ENCODE measurements at places on chromosomes 6 and 20.

- no peak for DNase-seq
These were observed 83.9 kb downstream of the GRIK2 start for GRCh38 chr6:101477436-101477835.

DNA sequence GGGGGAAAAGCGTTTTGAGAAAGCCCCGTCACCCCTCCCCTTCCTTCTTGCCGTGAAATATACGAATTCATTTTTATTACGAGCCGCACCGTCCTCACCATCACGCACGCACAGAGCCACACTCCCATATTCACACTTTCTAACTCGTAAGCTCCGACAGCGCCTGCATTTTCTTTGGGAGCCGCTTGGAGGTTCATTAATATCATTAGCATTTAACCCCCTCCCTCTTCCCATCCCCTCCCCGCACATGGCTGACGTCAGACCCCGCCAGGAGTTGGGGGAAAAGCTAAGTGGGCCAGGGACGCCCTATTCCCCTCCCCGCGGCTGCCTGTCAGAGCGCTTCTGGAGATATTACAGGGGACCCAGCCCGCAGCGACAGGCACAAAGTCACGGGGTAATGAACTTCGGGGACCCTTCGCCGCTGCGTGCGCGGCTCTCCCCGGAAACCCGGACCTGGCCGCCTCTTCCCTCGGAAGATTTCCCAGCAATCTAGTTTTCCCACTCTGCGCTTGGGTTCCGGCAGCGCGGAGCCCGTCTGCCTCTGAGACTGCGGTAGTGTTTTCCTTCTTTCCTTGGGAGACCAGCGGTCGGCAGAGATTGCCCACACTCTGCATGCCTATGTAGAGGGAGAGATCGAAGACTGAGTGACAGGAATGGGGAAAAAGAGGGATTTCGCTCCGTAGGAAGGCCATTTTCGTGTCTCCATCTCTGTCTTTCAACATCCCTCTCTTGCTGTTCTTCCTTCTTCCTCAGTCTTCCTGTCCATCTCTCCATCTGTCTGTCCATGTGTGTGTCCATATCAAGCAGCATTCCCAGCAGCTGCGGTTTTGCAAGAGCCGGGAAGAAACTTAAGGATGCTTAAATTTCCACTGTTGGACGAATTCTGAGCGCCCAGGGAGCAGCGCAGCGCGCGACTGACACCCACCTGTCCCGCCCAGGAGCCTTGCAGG lies at the start of gene NR2E1:
NR2E1 (plus strand) TSS at position 309 of the 950 bp plus-strand sequence. CDS start 744 bp downstream, outside the sequence.
- DNase-seq, result no peak

DNA sequence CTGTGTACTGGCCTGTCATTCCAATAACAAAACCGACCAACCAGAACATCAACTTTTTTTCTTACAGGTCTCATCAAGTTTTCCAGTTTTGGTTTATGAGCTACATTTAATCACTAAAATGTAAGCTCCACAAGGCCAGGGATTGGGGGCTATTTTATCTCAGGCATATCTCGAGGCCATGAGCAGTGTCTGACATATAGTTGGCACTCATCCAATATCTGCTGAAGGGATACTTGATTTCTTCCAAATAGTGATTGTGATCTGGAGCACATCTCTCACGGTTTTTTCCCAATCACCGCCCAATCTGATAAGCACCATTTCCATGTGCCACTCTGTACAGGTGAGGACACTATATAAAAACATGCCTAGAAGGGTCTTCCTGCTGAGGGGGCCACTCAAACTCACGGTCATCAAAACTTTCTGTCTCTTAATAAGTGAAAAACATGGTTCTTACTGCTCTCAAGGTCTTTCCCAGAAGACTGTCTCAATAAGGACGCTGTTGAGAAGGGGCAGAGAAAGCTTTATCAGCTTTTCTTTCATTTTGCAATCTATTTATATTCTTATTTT lies 65.5 kb downstream of the MAN1A1 start:
- DNase-seq, result no peak

DNA sequence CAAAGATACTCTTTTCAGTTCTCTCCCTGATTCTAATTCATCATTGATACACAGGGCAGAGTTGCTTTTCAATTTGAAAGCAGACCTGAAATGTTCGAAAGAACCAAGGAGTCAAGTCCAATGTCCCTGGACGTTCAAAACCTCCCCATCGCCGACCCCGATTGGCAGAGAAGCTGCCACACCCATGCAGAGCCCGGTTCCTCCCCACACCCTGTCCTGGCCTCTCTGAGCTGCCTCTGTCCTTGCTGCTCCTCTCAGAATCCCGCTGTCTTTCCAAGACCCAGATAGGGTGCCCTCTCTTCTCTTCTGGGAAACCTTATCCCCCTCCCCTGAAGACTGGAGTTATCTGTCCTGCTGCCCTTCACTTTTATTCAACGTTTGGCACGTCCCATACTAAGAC lies 52.3 kb upstream of the CITED2 start:
- no peak for DNase-seq

DNA sequence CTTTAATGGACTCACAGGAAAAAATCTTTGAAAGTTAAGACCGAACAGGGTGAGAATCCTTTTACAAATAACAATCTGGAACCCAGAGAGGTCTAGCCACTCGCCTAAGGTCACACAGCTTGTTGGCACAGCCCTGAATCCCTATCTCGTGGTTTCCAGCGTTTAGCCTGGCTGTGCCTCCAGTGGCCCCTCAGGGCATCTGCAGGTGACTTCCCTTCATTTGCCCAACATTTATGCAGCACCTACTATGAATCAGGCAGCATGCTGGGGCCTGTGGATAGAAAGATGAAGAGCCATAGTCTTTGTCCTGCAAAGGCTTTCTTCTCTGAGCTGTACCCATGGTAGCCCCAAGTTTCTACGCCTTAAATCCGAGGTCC lies 2.6 kb upstream of the NR2E1 start:
- DNase-seq, result no peak

DNA sequence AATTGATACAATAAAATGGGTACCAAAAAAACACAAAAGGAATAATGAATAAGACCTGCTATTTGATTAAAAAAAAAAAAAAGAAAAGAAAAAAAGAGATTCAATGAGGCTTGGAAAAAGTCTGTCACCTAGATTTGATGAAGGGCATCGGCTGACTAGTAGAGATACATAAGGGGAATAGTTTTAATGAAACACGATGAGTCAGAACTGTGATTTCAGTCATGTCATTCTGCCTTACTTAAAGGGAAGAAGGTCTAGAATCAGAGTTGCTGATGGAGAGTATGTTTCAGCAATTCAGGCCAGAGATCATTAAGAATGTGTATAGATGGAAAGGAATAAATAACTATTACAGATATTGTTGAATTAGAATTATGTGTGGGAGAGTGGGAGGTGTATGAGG lies 565.9 kb upstream of the RNF217 start:
- DNase-seq, result no peak

DNA sequence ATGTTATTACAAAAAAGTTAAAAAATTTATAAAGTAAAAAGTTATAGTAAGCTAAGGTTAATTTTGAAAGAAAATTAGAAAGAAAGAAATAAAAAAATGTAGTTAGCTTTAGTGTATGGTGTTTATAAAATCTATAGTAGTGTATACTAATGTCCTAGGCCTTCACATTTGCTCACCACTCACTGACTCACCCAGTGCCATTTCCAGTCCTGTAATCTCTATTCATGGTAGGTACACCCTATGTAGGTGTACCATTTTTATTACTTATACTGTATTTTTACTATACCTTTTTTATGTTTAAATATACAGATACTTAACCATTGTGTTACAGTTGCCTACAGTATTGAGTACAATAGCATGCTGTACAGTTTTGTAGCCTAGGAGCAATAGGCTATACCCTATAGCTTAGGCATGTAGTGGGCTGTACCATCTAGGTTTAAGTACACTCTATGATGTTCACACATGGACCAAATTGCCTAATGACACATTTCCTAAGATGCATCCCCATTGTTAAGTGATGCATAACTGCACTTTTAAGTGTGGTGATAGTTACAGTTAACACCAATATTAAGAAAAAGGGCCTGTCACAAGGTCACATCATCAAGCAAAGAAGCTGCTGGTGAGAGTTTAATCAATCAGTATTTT lies 8.0 kb downstream of the CD2AP start:
- DNase-seq, result no peak

DNA sequence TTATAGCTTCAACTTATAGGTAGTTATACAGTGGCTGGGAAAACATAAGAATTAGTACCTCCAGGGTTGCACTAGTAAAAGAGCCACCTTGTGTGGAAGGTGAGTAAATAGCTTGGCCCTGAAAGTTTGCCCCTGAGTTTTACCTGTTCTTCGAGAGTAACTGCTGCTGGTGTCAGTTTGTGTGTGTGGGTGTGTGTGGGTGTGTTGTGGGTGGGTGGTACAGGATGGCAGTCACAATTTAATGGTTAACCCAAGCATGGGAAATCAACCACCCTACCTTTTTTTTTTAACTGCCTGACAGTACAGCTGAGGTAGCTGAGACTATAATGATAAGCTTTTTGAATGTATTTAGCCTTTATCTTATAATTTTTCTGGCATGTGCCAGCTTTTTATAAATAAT lies 137.3 kb downstream of the STXBP5 start:
- DNase-seq, result no peak

DNA sequence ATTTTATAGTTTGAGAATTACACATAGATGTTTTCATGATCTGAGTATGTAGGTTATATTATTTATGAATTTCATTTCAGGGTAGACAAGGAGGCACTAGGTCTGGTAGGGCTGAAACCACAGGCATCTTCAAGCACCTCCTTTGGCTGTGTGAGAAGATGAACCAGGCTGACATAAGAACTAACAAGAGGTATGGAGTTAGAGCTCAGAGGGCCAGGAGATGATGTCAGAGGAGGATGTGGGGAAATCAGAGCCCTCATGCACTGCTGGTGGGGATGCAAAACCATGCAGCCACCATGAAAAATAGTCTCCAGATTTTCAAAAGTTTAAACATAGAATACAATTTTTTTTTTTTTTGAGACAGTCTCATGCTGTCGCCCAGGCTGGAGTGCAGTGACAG lies 13.6 kb upstream of the RIPOR3 start:
- DNase-seq, result no peak

DNA sequence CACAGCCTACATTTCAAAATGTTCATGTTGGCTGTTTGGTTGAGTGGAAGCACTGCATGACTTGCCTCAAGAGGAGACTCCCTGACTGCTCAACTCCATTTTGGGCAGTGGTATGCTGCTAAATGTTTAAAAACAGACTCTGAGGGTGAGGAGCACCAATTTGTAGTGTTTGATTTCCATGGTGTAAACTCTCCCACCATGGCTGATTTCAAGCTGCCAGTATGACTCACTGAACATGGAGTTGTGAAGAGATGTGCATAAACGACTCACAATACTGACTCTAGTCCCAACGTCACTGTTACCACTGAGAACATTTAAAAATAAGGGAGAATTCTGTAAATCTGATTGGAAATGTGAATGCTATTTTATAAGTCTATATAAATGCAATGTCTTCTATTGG lies 70.4 kb downstream of the BACH2 start:
- no peak for DNase-seq

GRCh38 chr20:63653041-63653973 lies at the start of gene STMN3:
TSS of gene STMN3 (minus strand) at chr20:63653424. CDS start at chr20:63653345, 79 bp downstream.
- peak; percentile 63 for DNase-seq

GRCh38 chr6:167499161-167499660 lies 174.3 kb downstream of the TTLL2 start:
- no peak for DNase-seq

DNA sequence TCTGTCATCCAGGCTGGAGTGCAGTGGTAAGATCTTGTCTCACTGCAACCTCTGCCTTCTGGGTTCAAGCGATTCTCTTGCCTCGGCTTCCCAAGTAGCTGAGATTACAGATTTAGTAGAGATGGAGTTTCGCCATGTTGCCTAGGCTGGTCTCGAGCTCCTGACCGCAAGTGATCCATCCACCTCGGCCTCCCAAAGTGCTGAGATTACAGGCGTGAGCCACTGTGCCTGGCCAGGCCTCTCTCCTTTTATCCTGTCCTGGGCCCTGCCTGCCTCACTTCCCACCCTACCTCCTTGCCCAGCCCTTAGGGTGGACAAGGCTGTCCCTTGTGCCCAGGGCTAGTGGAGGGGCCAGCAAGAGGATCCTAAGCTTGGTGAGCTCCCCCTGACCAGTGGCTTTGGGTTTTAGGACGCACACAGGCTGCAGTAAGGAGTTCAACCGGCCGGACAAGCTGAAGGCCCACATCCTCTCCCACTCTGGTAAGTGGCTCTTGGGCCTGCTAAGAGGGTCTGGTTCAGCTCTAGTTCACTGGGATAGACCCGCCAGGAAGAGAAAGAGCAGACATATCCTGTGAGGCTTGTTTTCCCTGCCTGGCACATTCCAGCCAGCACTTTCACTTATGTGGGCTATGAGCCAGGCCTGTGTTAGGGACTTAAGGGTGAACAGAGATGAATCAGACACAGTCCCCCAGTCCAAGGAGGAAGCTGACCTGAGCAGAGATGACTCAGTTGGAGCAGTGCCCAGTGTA lies 21.9 kb upstream of the CHMP4B start:
- no peak for DNase-seq

DNA sequence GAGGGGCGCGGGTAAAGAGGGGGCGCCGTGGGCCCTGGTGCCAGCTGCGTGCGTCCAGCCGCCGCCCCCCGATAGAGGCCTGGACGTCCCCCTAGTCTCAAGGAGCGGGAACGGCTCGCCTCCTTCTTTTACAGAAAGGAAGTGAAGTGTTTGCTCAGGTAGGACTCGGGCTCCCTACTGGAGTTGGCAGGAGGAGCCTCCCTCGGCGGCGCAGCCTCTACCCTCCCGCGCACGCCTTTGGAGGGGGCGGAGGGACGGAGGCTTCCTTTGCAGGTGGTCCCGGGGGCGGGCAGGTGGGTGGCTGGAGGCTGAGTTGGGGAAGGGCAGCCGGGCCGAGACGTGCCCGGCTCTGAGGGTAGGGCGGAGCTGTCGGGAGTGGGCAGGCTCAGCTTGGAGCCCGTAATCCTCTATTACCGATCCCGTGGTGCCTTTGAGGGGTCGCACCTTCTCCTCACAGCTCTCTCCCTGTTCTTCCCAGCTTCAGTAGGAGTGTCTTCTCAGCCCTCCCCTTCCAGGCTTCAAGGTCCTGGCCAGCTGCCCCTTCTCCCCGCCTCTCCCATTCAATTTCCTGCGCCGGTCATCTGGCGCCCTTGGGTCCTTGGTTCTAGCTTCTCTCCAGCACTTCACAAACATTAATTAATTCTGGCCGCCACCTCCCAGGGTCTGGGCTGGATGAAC lies 728 bp downstream of the ITPR3 start:
- DNase-seq, result peak; percentile 20

- no peak for DNase-seq
These were observed 38.0 kb upstream of the GMPR start for GRCh38 chr6:16200321-16200883.

GRCh38 chr6:20056350-20056992 lies 155.8 kb downstream of the MBOAT1 start:
- DNase-seq, result no peak

GRCh38 chr6:115712291-115712961 lies 348.3 kb downstream of the FRK start:
- DNase-seq, result no peak

DNA sequence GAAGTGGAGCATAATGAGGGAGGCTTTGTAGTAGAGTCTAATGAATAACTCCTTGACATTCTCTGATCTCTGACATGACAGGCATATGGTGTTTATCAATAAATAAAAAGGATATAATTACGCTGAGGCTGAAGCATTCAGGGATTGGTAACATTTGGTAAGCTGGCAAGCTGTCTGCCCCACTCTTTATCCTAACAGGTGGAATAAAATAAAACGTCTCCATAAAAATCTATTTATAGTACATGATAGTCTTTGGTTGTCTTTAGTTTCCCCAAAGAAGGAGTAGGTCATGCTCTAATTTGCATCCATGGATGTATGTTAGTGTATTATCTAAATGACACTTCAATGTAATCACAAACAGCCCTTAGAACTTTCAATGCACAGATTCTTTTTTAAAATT lies 30.9 kb upstream of the RBM24 start:
- no peak for DNase-seq

GRCh38 chr6:112486454-112486853 lies 139.3 kb downstream of the RFPL4B start:
- DNase-seq, result no peak

All from activated gamma-delta T cell treated with Interleukin-2 at 50 U/mL for 16 hours (primary cell).